Right ventricle myocardium superior (tissue), 1 donor: ENCODE measurements at places on chromosomes 6 and 20. TPM values are rescaled to one million over a fixed set of nuclear protein-coding genes. Genes with fewer than 3 reads are reported as not detected.
A peak's percentile ranks its signal among the peaks of the same experiment; 100 is the strongest.

DNA sequence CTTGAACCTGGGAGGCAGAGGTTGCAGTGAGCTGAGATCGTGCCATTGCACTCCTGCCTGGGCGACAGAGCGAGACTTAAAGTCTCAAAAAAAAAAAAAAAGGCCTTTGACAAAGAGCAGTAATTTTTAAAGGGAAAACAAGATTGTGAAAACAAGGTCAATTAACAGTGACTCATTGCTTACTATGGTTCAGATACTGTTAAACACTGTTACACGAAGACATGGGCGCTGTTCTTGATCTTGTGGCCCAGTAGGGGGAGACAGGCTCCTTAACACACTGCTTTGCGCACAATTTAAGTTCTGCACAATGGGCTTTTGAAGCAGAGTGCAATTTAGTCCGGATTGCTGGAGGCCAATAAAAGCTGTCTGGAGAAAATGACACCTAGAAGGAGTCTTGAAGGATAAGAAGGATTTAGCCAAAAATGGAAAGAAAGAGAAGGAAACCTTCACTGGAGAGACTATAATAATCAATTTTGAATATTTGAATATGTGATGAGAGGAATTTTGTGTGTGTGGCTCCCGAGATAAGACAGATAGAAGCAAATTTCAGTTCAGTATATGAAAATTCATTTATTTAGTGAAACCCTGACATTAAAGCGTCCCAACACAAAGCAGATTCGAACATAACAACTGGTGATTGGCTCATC lies 6.0 kb upstream of the LATS1 start:
- no peak for DNase-seq

STMND1 gene
- total RNA-seq = not detected

PPP1R3G gene
- total RNA-seq = 14.2 TPM

GRCh38 chr6:134903448-134903847 lies 46.5 kb downstream of the ALDH8A1 start:
- no peak for DNase-seq

CDH4 gene
- 0.05 TPM for total RNA-seq

DNA sequence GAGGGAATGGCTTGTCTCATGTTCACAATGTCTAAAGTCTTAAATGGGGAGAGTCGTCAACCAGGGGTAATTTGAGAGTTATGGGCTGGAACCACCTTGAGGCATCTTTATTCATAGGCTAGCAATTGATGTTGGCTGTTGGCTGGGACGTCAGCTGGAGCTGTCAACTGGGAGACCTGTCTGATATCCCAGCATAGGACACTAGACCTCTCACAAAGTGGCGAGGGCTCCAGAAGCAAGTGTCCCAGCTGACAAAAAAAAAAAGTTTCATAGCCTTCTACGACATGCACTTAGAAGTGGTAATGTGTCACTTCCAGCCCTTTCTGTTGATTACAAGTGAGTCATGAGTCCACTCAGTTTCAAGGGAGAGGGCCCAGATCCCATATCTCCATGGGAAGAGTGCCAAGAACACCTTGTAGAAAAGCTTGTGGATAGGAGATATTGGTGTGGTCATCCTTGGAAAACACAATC lies 278.0 kb downstream of the ESR1 start:
- no peak for DNase-seq

DNA sequence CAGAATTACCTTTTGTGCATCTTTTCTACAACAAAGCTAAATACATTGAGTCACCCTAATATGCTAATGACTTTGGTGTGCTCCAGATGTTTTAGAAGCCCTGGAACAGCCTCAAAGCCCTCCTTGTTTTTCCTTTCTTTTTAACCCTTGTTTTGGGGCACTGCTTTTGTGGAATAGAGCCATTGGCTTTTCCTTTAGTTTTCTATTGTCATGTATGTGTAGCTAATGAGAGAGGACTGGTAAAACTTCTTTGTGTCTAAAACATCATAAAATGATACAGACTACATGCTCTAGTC lies 158.8 kb downstream of the JARID2 start:
- no peak for DNase-seq

GRCh38 chr6:44237813-44238433 lies 9.0 kb upstream of the HSP90AB1 start:
- DNase-seq = peak; percentile 87

PHACTR1 gene
- 114 TPM for total RNA-seq

IPCEF1 gene
- 1.3 TPM for total RNA-seq

- DNase-seq = no peak
Measured at GRCh38 chr20:11652128-11652527, 265.6 kb upstream of the BTBD3 start.

- no peak for DNase-seq
Measured at GRCh38 chr6:168875811-168876576, 377.7 kb downstream of the THBS2 start.

GRCh38 chr20:7760247-7761031 lies 179.8 kb downstream of the HAO1 start:
- no peak for DNase-seq

GRCh38 chr20:12466915-12467314 lies 541.9 kb upstream of the SPTLC3 start:
- no peak for DNase-seq

- DNase-seq = no peak
Measured at GRCh38 chr6:84583784-84584183, 180.6 kb downstream of the TBX18 start.

TNF gene
- total RNA-seq = 0.59 TPM

GRCh38 chr20:8076306-8077136 lies 55.5 kb upstream of the PLCB1 start:
- no peak for DNase-seq

MUC21 gene
- total RNA-seq = not detected

DNA sequence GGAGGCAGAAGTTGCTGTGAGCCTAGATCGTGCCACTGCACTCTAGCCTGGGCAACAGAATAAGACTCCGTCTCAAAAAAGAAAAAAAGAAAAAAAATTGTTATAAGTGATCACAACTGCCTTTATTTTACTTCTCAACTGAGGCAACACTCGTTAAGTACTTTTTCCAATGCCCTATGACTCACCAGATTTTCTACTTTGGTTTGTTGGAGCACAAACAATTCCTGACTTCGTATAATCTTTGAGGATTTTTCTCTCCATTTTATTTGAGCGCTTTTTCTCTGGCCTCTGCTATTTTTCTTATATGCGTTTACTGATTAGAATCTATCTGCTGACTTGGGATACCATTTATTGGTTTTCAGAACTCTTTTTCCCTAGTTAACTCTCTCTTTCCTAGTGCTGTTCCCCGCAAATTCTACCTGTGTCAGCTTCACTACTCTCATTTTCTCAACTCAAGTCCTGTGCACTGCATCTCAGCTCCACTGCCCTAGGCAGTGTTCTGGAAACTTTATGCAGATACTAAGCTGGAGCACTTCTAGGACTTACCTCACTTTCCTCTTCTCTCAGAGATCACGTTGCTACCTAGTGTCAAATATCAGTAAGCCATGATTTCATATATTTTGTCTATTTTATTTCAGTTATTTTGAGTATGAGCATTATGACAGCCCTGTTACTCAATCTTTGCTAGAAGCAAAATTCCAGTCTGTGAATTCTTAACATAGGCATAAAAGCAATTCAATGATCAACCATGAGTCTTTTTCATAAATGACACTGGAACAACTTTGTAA lies 1120.1 kb upstream of the CITED2 start:
- no peak for DNase-seq

- DNase-seq = no peak
Measured at GRCh38 chr20:6051505-6051904, 2.4 kb downstream of the LRRN4 start.

GRCh38 chr20:48398506-48399449 lies 429.0 kb downstream of the PREX1 start:
- DNase-seq = no peak

TFAP2D gene
- not detected for total RNA-seq

DNA sequence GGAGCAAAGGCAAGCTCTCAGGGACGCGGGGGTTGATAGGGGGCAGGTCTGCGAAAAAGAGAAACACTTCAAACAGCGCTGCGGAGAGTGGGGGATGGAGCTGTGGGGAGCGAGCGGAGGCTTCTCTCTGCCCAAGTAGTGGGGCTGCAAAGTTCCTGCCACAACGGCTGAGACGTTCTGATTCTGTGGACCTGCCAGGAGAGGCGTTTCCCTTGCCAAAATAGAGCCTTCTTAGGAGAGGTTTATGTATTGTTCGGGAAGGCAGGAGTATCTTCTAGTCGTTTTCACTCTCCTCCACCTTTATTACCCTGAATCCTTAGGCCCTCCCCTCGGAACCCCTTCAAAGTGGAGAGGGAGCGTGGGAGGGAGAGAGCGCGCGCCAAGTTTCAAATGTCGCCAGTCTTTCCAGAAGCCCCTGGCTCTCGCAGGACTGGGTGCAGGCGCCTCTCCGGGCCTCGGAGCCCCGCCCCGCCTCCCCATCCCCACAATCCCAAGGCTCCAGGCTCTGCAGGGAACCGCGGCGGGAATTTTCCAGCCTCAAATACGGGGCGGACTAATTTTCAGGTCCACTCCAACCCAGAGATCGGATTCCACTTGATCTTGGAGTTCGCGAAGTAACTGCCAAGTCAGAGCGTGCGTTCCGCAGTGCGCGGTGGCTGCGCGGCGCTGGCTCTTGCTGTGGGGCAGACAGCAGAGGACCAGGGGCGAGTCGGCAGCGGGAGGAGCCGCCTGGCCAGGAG lies 10.0 kb upstream of the POU3F2 start:
- DNase-seq = no peak

- no peak for DNase-seq
Measured at GRCh38 chr20:59574308-59574707, 30.0 kb upstream of the PHACTR3 start.

DNA sequence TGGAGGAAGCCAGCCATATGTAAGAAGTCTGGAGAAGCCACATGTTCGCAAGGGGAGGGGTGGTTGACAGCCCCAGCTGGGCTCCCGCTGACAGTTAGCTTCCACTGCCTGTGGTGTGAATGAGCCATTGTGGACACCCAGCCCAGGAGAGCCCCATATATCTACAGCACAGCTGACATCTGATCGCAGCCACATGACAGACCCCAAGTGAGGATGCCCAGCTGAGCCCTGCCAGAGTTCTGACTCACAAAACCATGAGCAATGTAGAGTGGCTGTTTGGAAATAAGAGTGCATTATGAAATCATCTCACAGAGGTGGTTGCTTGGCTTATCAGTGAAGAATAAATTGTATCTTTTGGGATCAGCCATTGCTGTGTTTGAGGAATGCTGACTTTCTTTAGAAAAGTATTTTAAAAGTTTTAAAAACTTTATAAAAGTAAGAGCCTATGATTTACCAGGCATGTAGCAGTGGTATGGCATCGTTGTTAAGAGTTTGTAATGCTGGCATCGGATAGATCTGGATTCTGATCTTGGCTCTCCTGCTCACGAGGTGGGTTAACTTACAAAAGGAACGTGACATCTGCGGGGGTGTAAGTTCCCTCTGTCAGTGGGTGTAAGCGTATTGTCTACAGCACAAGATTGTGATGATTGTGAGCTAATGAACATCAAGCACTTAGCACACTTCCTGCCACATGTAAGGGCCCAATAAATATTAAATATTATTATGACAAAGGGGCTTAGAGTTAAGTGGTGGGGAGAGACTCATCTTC lies 24.1 kb downstream of the CFAP61 start:
- DNase-seq = no peak

BHLHE23 gene
- total RNA-seq = not detected

TMEM74B gene
- 5.2 TPM for total RNA-seq

DNA sequence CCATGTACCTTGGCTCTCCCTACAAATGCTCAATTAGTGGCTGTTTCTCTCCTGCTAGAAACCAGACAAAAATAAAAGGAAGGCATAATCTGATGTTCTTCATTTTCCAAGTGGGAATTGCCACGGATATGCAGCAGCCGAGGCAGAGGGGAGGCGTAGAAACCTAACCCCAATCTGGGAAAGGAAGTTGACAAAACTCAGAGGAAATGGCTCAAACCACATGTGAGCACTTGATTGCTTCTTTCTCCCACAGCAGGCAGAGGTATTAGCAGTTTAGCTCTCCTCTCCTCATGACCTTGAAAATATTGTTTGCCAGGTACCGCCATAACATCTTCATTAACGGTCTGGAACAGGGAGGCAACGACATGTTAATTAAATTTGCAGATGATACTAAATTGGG lies 3.8 kb upstream of the MLN start:
- no peak for DNase-seq

DNA sequence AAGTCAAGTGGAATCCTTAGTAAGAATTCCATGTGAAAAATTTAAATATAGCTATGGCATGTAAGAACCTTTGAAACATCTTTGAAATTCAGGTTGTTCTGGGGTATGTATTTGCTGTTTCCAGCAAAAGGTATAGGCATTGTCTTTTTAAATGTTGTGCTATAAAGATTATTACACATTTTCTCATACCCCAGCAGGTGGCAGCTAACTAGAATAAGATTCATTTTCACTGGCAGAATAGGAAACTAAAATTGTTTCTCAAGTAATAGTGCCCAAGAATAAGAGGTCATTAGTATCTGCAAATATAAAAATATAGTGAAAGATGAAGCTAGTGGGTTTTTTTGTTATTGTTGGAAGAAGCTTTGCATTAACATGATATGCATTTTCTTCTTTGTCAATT lies 1.8 kb downstream of the GRIK2 start:
- no peak for DNase-seq

GRCh38 chr6:34412016-34412415 lies 13.9 kb downstream of the RPS10 start:
- DNase-seq = no peak

JPH2 gene
- total RNA-seq = 181 TPM

FAM210B gene
- total RNA-seq = 61.3 TPM

- DNase-seq = no peak
Measured at GRCh38 chr6:151018911-151019782, 153.6 kb downstream of the MTHFD1L start.

KIAA1755 gene
- 5.4 TPM for total RNA-seq

DNA sequence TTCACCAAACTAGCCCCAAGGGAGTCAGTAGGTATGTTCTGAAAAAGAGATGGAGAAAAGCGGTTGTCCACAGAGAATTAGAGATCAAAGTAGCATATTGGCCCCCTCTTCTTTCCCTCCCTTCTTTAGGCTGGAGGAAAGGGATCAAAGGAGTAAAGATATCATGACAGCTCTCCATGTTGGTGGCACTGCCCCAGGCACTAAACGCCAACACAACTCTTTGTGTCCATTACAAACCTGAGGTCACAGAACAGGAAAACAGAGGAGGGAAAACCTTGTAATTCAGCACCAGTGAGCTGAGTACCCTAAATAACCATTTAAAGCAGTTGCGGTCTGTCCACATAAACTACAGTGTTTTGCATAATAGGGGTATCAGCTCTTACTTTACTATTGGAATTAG lies 113.0 kb upstream of the TFAP2D start:
- no peak for DNase-seq

KHDC1L gene
- not detected for total RNA-seq

- DNase-seq = no peak
Measured at GRCh38 chr6:158481690-158482473, 78.0 kb upstream of the TMEM181 start.
